ENCODE measurements at places on chromosomes 2 and 18.

GRCh38 chr2:217746808-217747207, 256.0 kb downstream of the TNS1 start:
- DNase-seq = no peak

DNA sequence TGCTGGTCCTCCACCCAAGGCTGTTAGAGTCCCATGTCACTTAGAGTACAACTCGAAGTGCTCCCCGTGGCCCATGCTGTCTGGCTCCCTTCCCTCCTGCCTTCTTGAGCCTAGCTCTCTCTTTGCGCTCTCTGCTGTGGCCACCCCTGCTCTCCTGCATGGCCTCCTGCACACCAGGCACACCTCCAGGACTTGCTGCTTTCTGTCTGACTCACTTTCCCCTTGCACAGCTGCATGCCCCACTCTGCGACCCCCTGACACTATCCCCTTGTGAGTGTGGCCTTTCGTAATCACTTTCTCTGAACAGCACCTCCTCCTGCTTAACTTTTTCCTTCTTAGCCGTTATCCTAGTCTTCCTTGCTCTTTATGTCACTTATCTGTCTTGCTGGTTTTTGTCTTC, 343.6 kb downstream of the TGIF1 start:
- no peak for DNase-seq

GRCh38 chr2:7237466-7237865, 320.3 kb downstream of the RNF144A start:
- DNase-seq = no peak

GRCh38 chr2:186456941-186457340, 29.1 kb upstream of the ZC3H15 start:
- no peak for DNase-seq

DNA sequence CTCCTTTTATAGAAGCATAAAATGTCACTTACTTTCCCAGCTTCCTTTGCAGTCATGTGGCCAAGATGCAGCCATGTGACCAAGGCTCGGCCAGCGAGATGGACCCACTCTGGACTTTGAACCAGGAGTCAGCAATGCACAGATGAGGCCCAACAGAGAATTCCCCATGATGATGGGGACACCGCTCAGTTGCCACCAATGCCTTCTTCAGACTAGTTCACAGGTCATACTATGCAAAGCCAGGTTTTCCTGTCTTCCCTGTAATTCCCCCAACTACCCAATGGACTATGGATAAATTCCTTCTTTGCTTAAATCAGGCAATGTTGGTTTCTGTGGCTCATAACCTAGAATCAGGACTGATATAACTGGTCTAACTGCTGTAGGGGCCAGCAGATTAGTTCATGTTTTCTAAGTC, 22.5 kb upstream of the REL start:
- no peak for DNase-seq

DNA sequence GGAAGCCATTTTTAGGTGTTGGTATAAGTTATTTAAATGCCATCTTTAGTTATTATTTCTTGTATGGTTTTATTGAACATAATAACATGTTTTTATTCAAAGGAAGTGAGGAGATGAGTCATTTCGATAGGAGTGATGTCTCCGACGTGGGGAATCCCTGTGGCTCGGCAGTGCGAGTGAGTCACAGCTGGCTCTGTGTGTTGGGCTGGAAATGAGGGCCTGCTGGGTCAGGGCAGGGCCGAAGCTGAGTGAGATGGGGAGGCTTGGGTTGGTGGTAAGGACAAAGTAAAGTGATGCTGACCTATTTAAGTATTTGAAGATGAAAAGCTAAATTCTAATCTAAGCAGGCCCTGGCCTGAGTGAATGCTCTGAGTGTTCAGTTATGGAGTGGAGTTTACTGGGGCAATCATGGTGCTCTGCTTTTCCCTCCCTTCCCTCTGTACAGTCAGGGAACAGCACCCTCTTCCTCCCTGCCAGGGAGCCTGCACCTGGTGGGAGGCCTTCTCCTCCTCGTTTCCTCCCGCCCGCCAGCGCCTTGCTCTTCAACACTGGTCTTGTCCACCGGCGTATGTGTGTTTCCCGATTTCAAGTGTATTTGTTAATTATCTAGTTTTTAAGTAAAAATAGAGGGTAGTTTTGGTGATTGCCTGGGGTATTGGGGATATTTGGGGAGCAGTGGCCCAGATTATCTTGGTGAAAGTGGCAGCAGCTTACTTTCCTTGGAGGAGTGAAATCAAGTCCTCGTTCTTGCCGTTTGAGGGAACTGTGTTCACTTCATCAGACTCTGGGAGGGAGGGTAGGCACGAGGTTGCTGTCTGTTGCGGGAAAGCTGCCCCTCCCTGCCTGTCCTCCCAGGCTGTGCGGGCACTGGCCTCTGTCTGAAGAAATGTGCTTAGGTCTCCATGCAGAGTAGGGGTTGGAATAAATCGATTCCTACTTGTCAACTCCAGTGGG, 157.0 kb downstream of the LDLRAD4 start:
- peak; percentile 31 for DNase-seq

DNA sequence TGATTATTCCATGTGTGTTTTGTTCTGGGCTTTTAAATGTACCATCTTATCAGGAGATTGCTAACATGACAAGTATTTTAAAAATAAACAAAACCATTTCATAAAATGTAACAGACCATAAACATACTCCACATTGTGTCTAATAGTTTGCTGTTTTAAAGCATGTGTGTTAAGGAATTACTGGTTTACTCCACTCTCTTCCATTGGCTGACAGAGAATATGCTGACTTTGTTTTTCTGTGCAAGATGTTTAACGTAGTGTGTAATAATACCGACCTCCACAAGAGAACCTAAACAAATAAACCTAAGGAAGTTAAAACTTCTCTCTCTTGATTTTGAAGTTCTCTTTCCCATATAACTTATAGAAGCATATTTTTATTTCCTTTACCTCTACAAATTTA, 17.0 kb upstream of the TMEM18 start:
- no peak for DNase-seq

DNA sequence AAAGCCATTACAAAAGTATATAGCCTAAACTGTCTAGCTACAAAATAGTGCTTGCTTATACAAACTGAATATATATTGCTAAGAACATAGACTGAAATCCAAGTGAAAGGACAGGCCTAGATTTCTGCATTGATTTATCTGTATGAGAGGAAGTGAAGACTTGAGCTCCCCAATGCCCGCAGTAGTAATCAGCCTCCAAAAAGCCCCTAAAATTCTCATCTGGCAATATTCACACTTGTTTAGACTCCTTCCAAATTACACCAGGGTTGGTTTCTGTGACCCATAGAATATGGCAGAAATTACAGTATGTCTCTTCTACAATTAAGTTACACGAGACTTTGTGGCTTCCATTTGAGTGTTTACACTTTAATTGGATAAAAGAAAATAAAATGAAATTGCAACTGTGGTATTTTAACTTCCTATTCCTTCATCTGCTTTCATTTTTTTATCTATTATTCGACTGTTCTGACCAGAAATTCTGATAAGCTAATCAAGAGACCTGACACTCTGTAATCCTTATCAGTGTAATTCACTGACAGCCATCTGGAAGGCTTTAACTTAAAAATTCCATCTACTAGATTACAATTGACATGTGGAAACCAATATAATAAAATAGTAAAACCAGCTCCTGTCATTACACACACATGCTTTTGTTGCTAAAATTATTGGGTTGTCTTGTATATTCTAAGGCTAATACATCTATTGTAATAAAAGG, 21.1 kb downstream of the ABCB11 start:
- DNase-seq = no peak

DNA sequence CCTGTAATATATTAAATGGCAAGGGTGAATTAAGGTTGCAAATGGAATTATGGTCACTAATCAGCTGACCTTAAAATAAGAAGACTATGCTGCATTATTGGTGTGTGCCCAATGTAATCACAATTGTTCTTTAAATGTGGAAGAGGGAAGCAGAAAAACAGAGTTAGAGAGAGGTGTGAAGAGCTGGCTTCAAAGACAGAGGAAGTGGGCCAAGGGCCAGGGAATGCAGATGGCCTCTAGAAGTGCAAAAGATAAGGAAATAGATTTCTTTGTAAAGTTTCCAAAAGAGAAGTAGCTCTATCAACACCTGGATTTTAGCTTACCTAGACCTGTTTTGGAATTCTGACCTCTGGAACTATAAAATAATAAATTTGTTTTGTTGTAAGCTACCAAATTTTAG, 276.0 kb downstream of the LRRTM1 start:
- no peak for DNase-seq

DNA sequence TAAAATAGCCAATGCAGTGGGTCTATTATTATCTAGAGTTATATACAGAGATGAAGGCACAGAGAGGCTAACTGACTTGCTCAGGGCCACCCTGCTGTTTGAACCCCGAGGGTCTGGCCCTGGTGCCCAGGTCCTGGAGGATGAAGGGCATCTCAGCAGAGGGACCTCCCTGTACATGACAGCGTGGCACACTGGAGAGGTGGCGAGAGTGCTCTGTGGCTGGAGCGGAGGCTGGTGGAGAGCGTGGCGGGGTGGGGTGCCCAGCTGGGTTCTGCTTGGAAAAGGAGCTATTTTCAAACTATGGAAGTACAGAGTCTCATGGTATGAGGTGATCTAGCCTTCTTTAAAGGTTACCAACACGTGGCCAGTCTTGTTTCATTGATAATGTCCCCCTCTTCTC, 35.8 kb downstream of the GREB1 start:
- DNase-seq = no peak
